ENCODE measurements at places on chromosomes 3 and 15. TPM values are rescaled to one million over a fixed set of nuclear protein-coding genes. Genes with fewer than 3 reads are reported as not detected.
A peak's percentile ranks its signal among the peaks of the same experiment; 100 is the strongest.

DNA sequence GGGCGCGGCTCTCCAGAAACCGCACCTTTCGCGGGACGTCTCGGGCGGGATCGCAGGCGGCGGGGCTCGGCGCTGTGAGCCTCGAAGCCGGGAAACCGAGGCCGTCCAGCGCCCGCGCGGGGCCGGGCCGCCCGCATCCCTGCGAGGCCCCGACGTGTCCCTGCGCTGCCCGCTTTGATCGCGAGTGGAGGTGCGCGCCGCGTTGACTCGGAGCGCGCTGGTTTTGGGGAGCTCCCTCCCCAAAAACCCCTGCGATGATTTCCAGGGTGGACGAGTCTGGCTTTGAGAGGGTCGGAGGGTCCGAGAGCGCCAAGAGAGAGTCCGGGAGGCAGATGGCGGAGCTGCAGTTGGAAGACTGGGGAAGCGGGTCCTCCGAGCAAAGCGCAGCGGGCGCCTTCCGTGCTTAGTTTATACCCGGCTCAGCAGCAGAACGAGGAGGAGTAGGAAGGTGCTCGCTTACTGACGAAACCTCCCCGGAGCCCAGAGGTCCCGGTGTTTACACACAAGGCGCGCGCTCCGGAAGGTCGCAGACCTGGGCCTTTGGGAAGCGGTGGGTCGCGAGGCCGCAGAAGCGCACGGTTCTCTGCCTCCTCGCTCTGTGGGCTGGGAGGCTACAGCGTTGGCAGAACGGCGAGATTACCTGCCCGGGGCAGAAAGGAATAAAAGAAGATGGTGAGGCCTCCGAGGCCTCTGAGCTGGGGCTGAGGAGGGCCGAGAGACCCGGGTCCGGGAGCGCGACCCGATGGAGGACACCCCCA is 687 bp downstream of the ALDH1A3 start:
- DNase-seq = no peak

- no peak for DNase-seq
These were observed 2.6 kb downstream of the ISLR2 start for GRCh38 chr15:74132681-74133651.

- no peak for DNase-seq
These were observed 7.2 kb downstream of the SPG21 start for GRCh38 chr15:64982472-64982871.

DNA sequence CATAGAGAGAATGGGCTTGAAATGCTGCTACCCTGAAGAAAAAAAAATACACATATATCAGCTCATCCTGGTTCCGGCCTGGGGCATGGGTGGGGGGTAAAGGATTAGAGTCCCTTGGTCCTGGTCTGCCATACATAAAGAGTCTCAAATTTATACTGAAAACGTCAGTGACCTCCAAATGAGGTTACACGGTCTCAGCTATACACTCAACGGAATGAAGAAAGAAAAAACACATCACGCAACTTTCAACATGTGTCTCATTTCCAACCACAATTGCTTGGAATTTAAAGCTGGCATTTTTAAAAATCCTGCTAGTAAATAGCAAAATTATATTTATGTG is 612.8 kb downstream of the MCTP2 start:
- DNase-seq = no peak

DNA sequence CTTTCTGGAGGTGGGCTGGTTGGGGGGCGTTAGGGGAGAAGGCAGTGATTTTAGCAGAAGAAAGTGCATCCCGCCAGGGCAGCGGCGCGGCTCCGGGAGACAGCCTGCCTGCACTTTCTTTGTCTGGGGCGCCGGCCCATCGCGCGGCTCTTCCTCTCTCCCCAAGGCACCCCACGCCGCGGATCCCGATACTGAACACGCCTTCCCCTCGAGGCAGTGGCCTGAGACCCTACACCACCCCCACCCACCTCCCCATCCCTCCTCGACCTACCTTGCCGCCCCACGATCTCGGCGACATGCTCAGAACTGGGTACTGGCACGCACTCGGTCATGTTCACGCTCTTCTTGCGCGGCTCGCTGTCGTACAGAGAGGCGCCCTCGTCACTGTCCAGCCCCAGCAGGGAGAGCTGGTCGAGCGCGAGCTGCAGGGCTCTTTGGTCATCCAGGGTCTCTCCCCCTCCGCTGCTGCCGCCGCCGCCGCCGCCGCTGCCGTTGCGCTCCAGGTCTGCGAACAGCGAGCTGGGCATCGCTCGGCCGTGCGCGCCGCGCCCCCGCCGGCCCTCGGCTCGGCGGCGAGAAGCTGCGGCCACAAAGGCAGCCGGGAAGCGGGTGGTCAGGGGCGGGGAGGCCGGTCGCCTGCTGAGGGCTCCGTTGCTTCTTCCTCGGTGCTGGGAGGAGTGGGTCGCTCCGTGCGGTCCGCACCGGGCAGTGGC is 483 bp downstream of the MEX3B start:
- peak; percentile 59 for DNase-seq

GRCh38 chr15:80902298-80902801 is 87.3 kb downstream of the MESD start:
- no peak for DNase-seq

GRCh38 chr15:62057341-62057980 is 2.8 kb downstream of the VPS13C start:
- DNase-seq = no peak

DNA sequence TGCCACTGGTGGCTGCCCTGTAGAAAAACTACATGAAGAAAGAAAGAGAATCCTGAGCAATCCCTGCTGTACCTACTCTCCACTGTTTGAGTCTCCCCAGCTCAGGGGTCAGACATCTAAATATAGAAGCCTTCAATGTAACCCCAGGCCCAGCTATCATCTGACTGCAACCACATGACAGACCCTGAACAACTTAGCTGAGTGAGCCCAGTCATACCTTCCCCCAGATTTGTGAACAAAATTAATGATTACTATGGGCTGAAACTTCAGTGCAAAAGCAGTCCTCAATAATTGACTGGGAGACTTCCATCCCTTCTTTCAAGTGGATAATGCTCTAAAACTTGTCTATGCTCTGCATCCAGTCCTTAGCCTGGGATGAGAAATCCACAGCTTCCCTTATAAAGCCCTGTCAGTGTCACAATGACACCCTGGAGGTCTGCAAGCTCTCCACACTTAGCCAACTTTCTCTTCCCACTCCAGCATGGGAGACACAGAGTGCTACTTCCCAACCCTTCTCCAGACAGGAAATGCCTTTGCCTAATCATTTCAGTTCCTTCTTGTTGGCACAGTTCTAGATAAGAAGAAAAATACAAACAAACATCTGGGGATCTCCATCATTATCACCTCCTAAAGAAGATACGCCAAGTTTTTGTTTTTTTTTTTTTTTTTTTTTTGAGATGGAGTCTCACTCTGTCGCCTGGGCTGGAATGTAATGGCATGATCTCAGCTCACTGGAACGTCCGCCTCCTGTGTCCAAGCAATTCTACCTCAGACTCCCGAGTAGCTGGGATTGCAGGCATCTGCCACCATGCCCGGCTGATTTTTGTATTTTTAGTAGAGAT is 198.5 kb upstream of the GADL1 start:
- no peak for DNase-seq

- DNase-seq = no peak
These were observed 25.5 kb upstream of the FGD5 start for GRCh38 chr3:14793126-14793857.

DNA sequence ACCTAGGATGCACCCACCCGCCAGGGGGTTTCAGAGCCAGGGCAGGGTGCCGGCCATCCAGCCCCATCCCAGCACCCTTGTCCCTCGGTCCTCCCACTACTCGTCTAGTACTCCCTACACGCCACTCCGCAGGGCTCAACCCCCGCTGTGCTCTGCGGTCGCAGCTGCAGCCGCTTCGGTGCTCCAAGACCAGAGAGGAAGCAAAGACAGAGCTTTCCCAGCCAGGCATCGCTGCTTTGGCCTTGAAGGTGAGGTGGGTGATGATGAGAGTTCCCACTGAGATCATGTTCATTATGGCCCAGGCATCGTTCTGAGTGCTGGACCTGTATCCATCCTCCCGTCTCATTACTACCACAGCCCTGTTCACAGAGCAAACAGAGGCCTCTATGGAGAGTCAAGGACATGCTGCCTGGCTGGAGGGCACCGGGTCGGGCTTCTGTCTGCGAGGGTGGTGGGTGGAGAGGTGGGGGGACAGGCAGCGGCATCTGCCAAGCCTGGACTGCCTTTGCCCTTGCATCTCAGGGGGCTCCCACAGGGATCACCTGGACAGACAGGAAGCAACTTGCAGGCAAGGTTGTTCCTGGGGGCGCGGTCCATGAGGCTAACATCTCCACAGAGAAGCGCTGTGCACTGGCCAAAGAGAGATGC is 66.9 kb downstream of the KLF13 start:
- no peak for DNase-seq

DNA sequence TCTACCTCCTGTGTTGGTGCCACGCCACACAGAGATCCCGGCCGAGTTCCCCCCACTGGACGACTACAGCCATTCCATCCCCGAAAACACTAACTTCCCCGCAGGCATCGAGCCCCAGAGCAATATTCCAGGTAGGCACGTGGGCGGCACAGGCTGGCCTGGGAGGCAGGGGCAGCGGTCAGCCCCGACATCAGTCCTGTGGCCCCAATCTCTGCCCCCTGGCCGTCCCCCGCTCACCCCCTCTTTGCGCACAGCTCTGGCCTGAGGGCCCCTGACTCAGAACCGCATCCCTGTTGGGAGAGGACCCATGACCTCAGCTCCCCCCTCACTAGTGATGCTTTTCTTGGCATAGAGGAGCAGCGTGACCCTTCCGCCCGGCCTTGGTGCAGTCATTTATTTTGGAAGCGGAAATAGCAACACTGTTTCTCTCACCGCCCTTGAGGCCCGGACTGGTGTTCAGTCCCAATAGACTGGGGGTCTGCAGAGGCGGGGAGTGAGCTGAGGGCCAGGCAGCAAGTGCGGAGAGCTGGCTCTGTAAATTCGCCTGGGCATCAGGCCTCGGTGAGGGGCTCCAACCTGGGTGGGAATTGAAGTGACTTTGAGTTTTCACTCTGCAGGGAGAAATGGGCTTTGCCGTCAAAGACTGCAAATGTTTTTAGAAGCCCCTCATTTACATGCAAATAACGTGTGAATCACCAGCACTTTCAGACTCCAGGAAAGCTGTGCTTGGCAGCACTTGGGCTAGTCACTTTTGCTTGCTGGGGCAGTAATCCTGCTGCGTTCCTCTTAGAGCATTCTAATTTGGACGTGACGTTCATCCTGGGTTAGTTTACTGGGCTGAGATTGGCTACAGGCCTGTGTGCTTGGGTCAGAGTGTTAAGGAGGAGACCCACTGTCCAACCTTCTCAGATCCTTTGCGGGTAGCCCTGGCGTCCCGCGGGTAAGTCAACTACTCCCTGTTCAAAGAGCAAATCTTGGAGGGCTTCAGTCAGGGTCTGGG is 88.9 kb downstream of the AAGAB start:
- no peak for DNase-seq

GRCh38 chr3:72811571-72811970 is 36.7 kb downstream of the SHQ1 start:
- DNase-seq = no peak

- no peak for DNase-seq
These were observed 33.2 kb downstream of the SCG5 start for GRCh38 chr15:32674681-32675080.

DNA sequence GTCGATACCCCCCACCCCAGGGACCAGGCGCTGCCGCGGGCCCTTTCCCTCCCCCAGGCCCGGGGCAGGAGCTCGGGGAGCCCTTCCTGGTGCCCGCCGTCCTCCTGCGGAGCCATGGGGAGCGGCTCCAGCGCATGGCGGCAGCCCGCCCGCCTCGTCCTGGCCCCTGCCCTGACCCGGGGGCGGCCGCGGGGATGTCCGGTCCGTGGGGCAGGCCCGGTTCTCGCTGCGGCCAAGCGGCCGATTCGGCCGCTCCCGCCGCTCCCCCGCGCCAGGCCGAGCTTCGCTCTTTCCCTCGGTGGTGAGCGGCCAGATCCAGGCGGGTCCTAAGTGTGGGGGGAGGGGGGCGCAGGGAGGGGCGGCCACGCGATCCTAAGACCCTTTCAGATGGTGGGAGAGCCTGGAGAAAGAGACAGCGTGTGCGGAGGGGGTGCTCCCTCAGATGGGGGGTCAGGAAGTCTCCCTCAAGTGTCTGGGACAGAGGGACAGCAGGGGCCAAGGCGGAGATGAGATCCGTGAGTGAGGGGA is 1.3 kb downstream of the NEIL1 start:
- DNase-seq = peak; percentile 6

GRCh38 chr3:185308126-185308754 is 54.4 kb upstream of the EHHADH start:
- DNase-seq = peak; percentile 24

- DNase-seq = peak; percentile 50
These were observed 45.5 kb downstream of the HPS3 start for GRCh38 chr3:149174901-149175300.

- DNase-seq = no peak
These were observed 11.5 kb downstream of the TLR9 start for GRCh38 chr3:52213901-52214300.

DNA sequence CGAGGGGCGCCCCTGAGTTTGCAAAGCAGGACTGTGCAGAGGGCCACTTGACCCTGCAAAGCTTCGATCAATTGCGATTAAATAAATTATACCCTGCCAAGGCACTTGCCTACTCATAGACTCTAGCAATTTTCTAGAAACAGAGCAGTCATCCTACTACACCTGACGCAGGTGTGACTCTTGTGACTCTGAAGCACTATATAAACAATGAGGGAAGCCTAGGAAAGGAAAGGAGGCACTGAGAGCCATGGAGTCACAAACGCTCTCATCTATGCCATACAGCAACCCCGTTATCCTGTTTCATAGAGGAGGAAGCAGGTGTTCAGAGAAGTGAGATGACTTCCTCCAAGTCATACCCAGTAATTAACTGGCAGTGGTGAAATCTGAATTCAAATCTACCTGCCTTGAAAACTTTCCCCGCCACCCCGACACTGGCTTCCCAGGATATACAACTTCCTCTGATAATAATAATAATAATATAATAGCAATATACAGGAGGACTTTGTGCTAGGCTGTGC is 14.4 kb downstream of the ARHGEF3 start:
- no peak for DNase-seq

DNA sequence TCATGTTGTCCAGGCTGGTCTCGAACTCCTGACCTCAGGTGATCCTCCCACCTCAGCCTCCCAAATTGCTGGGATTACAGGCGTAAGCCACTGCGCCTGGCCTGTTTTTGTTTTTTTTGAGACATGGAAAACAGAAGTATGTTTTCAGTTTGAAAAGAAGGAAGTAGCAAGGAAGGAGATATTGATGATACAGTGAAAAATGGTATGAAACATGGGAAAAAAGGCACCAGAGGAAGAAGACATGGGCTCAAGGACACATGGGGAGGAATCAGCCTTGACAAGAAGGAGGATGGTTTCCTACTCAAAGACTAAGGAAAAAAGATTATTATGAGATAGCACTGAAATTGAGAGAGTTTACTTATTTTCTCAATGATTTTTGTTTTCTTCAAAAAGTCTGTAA is 30.7 kb downstream of the FMN1 start:
- no peak for DNase-seq

- peak; percentile 67 for DNase-seq
These were observed 40.1 kb upstream of the TAFA4 start for GRCh38 chr3:68972358-68972979.

GRCh38 chr3:98777801-98778220 is 14.7 kb downstream of the ST3GAL6 start:
- peak; percentile 32 for DNase-seq

The ARL14 gene
- total RNA-seq = not detected

The STRA6 gene
- total RNA-seq = not detected

The SLC28A2 gene
- not detected for total RNA-seq

The WDR93 gene
- total RNA-seq = not detected

The DAZL gene
- total RNA-seq = not detected

The UROC1 gene
- not detected for total RNA-seq

The GMNC gene
- not detected for total RNA-seq

The SV2B gene
- total RNA-seq = not detected

The LDHAL6B gene
- not detected for total RNA-seq

The ZPLD1 gene
- 0.59 TPM for total RNA-seq

The USP8 gene
- total RNA-seq = 45.9 TPM

The AGBL1 gene
- total RNA-seq = 0.21 TPM
